Endothelial cell (in vitro differentiated cells): ENCODE measurements at places on chromosomes 6 and 20.

- no peak for DNase-seq
Measured at GRCh38 chr6:71402096-71402495, 113.5 kb downstream of the OGFRL1 start.

DNA sequence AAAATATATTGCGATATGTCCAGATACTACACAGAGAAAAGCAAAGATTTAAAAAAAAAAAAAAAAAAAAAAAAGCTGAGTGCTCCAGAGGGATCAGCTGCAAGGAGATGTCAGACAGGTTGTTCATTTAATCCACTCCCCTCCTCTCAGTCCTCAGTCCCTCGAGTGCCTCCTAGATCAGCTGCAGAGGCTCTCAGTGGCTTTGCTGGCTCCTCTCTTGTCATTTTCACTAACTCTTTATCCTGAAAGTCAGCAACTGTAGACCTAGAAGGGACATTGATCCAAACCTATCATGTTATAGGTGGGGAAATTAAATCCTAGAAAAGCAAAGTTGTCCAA is 61.6 kb downstream of the KIAA0319 start:
- no peak for DNase-seq

- no peak for DNase-seq
Measured at GRCh38 chr20:47110819-47111218, 216.2 kb downstream of the EYA2 start.

- no peak for DNase-seq
Measured at GRCh38 chr6:142482974-142483373, 181.2 kb downstream of the ADGRG6 start.

DNA sequence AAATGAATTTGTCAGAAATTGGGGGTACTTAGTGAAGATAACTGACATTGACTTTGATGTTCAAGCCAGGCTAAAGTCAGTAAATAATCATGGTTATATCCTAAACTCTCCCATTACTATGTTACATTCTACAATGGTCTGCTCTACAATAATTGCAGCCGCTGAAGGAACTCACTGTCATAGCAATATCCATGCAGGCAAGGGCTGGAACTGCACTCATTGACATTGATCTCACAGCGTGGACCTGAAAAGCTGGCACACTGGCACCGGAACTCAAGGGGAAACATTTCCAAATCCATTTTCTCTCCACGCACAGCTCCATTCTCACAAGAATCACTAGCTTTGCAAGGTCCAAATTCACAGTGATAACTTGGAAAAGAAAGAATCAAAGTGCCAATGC is 702.7 kb downstream of the EYS start:
- no peak for DNase-seq
